ENCODE measurements at places on chromosomes 16 and 17.
A peak's percentile ranks its signal among the peaks of the same experiment; 100 is the strongest.

DNA sequence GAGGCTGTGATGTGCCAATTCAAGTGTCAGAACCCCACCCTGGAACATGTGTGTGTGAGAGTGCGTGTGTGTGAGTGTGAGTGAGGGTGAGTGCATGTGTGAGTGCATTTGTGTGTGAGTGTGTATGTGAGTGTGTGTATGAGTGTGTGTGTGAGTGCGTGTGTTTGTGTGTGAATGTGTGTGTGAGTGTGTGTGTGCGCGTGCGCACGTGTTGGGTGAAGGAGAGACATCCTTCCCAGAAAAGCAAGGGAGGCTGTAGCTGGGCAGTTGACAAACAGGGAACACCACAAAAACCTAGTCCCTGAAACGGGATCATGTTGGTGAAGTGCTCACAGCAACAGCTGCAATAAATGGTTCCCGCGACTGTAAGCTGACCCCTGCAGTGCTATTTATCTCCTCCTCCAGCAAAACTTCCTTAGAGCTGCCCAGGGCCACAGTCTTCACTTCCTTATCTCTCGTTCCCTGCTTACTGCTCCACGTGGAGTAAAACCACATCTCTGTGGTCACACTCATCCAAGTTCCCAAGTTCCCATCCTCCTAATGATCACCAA is 40.1 kb upstream of the RPL38 start:
- no peak for DNase-seq

DNA sequence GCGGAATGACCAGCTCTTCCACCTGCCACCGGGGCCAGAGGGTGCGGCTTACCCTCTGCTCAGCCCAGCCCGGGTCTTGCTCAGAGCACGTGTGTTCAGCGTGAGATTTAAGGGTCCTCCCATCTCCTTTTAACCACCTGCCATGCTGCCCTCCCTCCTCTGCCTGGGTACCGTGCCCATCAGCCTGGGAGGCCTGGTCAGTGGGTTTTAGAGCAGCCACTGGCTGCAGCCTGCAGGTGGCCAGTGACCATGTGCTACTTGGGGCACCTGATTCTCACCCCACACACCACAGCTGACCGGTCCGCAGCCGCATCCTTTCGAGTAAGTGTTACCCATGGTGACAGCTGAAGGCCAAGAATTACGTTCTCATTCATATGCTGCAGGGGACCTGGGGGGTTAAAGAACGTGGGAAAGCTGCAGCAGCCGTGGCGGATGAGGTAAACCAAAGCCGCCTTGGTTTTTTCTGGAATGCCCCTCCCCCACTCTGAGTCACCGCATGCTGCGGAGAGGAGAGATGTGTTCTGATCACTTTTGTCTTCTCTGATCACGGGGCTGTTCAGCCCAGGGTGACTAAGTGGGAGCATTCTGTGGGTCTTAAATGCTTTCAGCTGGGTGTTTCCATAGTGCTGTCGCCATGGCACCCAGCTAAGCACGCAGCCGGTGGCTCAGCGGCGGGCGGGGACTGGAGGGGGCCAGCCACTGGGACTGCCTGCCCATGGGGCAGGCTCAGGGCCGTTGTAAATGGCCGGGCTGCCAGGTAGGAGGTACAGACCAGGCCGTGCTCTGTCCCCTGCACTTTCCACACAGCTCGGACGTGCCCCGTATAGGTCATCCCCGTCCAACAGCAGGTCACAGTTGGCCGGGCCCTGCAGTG is 59.8 kb downstream of the BAIAP2 start:
- peak; percentile 72 for DNase-seq

DNA sequence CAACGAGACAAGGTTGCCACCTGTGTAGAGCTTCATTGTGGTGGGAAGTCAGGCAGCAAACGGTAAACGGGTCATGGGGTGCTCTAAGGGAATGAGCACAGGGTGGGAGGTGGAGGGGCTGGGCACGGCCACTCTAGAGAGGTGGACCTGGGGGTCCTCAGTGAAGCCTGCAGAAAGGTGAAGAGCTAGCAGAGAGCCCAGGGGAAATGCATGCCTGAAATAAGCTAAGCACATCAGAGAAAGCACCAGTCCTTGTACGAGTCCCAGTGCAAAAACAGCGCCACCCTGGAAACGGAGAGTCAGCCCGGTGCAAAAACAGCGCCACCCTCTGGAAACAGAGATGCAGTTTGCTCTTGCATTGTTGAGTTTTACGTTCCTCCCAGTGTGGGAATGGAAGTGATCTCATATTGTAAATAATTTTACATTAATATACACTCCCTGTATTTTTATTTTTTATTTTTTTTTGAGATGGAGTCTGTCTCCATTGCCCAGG is 65.0 kb downstream of the TBC1D16 start:
- peak; percentile 50 for DNase-seq

DNA sequence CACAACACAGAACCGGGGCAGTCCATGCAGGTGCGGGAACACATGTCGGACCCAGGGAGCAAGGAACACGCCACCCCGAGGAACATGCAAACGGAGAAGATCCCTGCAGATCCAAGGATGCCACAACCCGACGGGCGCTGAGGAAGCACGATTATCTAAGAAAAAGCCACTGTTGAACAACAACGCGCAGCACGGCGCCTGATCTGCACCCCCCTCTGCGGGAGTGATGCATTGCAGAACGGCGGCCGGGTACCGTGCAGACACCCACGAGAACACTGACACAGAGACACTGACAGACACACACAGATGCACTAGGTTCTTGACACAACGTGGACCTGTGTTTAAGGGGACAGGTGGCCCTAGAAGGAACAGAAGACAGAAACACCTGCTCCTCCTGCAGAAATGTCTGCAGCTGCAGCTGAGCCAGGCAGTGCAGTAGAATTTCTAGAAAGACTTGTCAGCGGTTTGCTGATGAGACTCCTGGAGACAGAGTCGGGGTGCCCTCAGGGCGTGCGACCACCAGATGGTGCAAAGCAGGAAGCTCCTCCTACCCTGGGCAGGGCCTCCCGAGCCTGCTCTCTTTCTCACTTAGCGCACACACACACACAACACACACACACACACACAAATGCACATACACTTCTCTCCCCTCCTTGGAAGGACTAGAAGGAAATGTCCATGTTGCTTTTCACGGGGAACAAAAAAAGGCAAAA is 7.5 kb downstream of the NPTX1 start:
- DNase-seq = no peak

DNA sequence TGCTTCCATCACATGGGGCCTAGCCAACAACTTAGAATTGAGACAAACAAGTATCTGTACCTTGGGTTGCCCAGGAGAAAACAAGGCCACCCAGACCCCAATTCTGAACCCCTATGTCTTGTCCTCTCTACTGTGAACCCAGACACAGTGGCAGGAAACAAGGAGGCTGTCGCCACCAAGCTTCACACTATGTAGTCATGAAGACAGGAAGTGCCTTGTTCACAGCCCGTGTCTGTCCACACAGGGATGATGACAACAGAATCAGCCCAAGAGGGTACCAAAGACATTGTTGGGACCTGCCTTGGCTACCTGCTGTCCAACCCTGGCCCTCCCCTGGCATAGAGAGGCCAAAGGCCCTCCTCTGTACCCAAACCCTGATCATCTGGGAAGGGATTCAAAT is 84.8 kb downstream of the CDYL2 start:
- DNase-seq = no peak

DNA sequence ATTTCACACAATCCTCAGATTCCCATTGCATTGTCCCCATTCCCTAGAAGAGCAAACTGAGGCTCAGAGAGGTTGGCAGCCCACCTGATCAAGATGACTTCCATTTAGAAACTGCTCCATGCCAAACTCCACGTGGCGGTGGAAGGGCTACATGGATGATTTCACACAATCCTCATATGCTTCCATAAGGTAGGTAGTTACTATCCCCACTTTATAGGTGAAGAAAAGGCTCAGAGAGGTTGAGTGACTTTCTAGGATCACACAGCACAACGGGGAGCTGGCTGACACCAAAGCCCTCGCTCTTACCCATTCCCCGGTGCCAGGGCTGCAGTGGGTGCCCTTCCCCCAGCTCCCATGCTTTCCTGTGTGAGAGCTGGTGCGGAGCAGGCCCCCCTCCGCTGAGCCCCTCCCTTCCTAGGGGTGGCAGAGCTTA is 9.7 kb upstream of the GINS2 start:
- no peak for DNase-seq
